NCI-H1436 (cell line): ENCODE measurements at places on chromosomes 12 and 14.

DNA sequence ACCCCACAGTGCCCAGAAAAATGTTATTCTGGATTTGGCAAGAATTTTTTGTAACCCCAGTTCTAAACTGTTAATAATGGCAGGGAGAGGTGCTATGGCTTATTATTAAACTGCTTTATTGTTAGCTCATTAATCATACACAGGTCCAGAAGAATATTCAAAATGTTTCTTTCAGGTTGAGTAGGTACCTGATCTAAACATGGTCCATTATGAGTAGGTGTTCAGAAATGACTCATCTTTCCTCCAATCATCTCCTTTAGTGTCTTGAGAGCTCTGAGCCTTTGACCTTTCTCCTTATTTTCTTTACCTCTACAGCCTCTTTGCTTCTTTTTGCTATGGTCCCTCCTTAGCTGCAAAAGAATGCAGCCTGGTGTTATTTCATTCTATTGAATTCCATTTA lies 211.0 kb upstream of the GARIN6 start:
- DNase-seq = no peak

DNA sequence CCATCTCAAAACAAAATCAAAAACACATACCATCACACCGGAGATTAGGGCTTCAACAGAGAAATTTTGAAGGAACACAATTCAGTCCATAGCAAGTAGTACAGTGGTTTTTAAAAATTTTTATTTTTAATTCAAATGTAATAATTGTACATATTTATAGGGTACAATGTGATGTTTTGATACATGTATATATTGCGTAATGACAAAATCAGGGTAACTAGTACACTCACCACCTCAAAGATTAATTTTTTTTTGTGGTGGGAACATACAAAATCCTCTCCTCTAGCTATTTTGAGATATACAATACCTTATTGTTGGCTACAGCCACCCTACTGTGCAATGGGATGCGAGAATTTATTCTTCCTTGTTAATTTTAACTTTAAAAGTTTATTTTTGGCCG lies 26.0 kb upstream of the ETFBKMT start:
- no peak for DNase-seq

DNA sequence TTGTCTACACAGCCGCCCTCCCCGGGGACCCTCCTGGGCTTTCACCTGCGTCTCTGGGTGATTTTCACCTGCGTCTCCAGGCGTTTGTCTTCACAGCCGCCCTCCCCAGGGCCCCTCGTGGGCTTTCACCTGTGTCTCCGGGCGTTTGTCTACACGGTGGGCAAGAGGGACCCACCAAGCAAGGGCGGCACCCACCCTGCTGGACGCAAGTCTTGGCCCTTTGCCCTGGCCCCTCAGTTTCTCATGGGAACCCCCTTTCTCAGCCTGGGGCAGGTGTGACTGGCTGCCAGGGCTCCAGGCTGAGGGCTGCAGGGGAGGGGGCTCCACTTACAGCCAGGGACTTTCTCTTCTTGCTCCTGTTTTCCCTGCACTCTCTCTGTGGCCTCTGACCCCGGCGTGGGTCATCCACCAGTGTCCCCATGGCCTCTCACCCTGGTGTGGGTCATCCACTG lies 68.6 kb upstream of the GALNT9 start:
- no peak for DNase-seq

DNA sequence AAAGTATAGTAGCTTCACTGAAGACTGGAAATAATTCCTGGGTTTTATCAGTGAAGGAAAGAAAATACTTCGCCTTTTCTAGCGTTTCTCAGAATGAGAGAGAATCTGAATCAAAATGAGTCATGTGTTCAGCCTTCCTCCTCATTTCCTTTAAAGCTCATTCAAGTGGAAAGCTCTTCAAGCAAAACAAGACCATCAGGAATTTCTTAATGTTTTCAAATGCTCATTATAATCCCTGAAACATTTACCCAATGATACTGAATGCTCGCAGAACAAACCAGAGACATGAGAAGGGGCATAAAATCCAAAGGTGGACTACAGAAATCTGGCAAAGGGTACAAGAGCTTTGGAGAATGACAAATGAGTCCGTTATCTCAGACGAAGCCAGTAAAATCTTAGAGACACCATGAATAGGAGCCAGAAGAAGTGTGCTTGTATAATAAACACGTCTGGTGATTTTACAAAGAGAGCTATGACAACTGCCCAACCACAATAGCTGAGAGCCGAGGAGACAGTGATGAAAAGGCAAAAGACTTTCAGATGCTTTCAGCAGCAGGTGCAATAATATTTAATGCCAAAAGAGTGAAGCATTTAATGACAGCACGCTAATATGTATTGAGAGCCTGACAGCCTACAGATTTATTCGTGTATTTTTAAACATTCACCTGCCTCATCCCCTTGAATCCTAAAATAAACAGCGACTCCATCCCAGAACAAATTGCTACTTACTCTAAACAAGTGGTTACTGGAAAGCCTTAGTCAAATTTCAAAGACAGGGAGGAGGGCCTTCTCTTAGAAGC lies 19.0 kb downstream of the SPRING1 start:
- peak; percentile 59 for DNase-seq

GRCh38 chr14:106327234-106327633 lies 800.9 kb downstream of the TMEM121 start:
- DNase-seq = no peak

DNA sequence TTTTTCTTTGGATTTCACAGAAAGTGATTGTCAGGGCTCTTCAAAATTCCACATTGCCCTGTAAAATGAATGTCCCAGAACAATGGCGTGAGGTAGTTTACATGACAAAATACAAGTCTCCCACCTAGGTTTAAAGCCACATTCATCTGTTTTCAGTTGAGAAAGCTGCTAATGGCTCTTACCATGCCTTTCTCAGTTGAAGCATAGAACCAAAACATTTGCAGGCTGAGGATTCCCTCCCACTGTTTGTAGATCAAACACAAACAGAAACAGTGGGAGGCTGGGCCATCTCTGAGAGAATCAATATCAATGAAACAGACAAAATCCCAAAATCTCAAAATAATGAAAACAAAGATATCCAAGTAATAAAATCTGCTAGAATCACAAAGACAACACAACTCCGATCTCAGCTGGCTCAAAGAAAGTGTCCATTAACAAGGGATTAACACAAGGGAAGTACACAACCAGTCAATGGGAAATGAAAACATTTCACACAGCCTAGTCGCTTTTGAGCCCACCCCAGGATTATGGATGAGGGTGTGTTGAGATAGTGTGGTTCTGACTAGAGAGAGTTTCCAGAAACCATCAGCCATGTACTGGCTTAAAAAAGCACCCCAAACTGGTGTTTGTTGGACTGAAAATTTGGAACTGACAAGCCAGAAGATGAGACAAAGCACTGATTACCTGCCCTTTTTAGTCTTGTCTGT lies 54.5 kb upstream of the TMEM260 start:
- DNase-seq = no peak

DNA sequence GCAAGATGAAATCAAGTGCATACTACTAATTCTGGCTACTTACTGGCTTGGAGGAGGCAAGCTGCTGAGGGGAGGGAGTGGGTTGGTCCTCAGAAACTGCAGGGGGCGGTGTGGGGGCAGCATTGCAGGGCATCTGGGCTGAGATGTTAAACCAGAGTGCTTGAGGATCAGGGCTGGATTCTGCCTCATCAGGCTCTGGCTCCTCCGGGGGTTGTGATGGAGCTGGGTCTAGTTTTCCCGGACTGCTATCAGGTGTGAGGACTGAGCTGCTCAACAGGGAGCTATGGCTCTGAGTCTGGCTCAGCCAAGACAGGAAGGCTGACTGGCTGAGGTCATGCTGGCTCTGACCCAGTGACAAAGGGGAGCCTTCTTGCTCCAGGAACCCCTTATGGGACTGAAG lies 28.6 kb downstream of the BAZ2A start:
- no peak for DNase-seq

DNA sequence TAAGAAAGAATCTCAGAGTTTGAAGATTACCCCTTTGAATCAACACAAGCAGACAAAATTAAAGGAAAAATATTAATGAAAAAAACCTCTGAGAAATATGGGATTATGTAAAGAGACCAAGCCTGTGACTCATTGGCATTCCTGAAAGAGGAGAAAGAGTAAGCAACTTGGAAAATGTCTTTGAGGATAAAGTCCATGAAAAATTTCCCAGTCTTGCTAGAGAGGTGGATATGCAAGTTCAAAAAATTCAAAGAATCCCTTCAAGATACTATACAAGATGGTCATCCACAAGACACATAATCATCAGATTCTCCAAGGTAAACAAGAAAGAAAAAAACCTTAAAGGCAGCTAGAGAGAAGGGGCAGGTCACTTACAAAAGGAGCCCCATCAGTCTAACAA lies 13.3 kb downstream of the SLCO1B1 start:
- DNase-seq = no peak

- no peak for DNase-seq
Observed at GRCh38 chr12:45986641-45987339, 3.6 kb downstream of the SCAF11 start.

DNA sequence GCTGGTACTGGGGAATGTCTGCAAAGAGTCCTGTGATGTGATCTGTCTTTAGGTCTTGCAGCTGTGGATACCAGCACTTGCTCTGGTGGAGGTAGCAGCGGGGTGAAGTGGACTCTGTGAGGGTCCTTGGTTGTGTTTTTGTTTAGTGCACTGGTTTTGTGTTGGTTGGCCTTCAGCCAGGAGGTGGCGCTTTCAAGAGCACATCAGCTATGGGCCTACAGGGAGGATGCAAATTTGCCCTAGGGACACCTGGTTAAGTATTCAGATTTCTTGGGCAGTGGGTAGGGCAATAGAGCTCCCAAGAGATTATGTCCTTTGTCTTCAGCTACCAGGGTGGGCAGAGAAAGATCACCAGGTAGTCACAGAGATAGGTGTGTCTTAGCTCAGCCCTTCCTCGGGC lies 63.8 kb downstream of the PTGER2 start:
- DNase-seq = peak; percentile 69

GRCh38 chr12:123041042-123041531 lies 60.6 kb downstream of the ARL6IP4 start:
- peak; percentile 38 for DNase-seq

DNA sequence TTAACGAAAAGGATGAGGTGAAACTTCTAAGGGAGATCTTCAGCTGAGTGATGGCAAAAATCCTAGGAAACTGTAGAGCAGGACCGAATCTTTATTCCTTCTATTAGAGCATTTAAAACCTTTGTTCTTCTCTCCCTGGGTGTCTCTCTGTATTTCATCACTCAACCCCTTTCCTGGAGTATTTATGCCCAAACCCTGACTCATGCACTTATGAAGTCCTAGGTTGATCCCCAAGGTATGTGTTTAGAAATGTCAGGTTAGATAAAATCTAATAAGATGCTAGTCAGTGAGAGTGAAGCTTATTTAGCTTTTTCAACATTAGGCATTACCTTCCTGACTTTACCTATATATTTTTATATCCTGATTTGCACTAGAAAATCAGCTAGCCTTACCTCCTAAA lies 239.8 kb upstream of the NPAS3 start:
- DNase-seq = no peak

- DNase-seq = no peak
Observed at GRCh38 chr12:67991158-67991557, 1.9 kb downstream of the IFNG-AS1 start.

DNA sequence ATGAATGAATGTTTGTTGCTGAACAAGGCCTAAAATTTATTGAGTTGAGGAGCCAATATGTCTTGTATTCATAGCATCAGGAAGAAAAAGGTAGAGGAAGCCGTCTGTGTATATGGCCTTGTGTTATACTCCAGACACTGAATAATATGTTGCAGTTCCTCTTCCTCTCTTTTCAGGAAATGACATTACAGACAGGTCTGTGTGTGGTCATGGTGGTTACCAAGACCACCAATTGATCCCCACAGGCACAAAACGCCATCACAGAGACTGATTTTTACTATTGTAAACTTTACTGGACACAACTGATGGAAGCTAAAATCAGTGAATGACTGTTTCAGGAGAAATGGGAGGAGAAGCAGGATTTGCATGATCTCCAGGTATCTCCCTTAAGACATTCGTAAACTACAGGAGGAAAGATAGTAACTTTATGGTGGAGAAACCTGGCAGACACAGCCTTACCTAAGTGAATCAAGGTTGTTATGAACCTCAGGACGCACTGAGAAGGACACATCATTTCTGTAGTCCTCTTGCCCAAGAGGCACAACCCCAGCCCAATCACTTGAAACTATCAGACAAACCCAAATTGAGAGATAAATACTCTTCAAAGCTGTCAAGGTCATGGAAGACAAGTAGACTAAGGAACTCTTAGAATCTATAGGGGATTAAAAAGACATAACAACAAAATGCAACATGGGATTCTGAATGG lies 334.1 kb upstream of the RGS6 start:
- no peak for DNase-seq

- DNase-seq = no peak
Observed at GRCh38 chr12:119006746-119007145, 25.4 kb downstream of the SRRM4 start.

- DNase-seq = peak; percentile 52
Observed at GRCh38 chr14:95290871-95291431, 28.8 kb downstream of the CLMN start.

DNA sequence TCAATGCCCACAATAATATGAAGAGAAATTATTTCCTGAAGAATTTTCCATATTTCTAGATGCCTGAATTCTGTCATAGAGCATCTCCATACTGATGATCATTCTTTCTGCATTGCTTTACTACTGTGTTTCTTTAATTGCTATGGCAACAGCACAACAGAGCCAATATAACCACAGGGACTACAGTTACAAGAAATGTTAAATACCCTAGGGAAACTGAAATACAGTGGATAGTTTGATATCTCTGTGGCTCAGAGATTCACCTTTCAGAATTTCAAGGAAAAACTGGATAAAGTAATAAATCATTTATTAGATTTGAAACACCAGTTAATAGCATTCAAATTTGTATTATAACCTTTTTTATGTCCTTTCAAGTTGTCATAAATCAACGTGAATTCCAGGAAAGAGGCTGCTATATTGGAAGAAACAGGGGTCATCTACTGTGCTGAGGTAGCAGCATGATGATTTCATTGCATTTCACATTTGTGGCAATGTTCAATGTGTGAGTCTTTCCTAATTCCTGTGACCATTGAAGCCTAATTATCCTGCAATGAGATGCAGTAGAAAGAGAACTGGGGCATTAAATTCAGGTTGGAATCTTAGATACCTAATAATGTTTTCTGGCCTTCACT lies 267.1 kb downstream of the LRFN5 start:
- DNase-seq = no peak

DNA sequence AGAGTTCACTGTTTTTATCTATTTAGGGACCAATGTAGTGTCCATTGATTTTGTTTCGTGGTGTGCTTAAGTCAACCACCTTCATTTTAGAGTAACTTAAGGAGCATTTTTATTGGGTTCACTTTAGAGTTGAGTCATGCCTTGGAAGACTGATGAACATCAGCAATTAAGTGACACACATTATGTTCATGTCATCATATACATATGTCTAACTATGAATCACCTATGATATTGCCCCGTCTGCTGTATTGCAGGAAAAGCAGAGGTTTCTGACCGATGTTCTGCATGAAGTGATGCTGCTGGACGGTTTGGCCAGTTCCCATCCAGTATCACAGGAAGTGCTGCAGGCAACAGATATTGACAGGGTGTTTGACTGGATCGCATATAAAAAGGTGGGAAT lies 227.1 kb downstream of the TRHDE start:
- DNase-seq = no peak

DNA sequence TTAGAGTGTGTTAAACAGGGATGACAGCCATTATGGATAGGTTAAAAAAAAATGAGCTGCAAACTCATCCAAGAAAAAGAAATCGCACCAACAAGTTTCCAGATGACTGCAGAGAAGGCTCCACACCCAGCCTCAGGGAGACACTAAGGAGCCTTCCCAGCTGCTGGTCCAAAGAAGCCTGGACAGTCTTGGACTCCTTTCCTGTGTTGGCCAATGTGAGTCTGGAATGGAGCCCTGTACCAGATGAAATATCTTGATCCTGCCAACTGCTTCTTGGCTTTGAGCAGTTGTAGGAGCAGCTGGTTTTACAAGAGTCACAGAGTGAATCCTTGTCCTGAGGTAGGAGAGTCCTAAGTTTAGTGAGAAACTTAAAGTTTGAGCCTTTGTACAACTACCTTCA lies 44.5 kb downstream of the SLC38A1 start:
- DNase-seq = no peak
